Stimulated activated naive CD4-positive, alpha-beta T cell (primary cell): ENCODE measurements at places on chromosomes 4 and X.

DNA sequence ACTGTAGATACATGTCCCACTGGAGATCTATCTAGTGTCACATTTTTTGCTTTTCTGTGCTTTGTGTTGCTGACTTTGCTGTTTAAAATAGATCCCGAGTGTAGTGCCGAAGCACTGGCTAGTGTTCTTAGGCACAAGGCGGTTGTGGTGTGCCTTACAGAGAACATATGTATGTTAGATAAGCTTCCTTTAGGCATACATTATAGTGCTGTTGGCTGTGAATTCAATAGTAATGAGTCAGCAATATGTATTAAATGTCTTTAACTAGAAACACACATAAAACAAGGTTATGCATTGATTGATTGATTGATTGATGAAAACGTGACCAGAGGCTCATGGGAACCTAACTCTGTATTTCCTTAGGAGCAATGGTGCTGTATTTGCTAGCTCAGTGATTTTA, 56.2 kb downstream of the COX7B2 start:
- DNase-seq = no peak

- DNase-seq = no peak
These were observed 29.0 kb upstream of the NKRF start for GRCh38 chrX:119635179-119635578.

GRCh38 chrX:45710081-45710801, 509.6 kb upstream of the DIPK2B start:
- DNase-seq = no peak

- DNase-seq = no peak
These were observed 34.4 kb upstream of the COX18 start for GRCh38 chr4:73103799-73104503.

- DNase-seq = no peak
These were observed 2.8 kb upstream of the SEL1L3 start for GRCh38 chr4:25865586-25865985.

DNA sequence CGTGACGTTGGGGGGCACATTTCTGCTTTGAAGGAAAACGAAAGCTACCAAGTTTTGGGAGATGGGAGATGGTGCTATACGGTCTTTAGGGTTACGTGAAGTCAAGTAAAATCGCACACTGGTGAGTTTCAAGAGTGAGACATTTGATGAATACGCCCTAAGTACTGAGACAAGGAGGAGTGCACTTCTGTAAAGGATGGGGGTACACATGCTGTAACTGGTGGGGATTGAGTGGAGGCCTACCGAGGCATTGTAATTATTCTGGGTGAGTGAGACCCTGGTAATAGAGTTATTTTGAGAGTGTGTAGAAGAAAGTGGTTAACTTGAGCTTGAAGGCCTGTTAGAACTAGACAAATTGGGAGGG, 536 bp downstream of the SH3BGRL start:
- peak; percentile 7 for DNase-seq

DNA sequence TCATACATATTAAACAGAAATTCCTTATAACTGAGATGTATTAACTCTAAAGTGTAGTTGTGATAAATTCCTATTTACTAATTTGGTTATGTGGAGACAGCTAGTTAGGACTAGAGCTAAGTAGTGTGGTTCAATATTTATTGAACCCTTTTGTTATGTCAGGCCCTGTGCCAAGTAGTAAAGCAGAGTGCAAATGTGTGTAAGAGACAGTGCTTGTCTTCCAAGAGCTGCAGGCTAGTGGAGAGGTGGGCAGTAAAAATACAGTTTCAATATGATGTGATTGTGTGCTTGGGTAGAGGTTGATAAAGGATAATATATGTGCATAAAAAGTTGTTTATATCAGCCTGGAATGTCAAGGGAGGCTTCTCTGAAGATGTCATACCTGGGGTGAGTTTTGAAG, 80.0 kb downstream of the TBC1D19 start:
- DNase-seq = no peak

DNA sequence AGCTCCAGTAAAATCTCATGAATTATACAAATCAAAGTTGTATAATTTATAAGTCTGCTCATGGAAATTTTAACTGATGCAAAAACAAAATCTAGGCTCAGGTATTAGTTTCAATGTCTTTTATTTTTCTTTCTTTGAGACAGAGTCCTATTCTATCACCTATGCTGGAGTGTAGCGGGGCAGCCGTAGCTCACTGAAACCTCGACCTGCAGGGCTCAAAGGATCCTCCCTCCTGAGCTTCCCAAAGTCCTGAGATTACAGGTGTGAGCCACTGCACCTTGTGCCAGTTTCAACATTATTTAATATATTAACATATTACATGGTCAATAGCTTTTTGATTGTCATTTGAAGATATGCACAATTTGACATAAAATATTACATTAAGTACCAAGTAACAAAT, 678.7 kb downstream of the ARAP2 start:
- DNase-seq = no peak

- DNase-seq = no peak
These were observed 450.0 kb downstream of the SPRY1 start for GRCh38 chr4:123846561-123846960.

- DNase-seq = no peak
These were observed 60.7 kb downstream of the HPGD start for GRCh38 chr4:174461466-174462106.

GRCh38 chr4:84596826-84597225, 13.9 kb downstream of the CDS1 start:
- no peak for DNase-seq

GRCh38 chr4:73822812-73823504, 13.5 kb upstream of the CXCL6 start:
- DNase-seq = no peak

- no peak for DNase-seq
These were observed 219.7 kb downstream of the DCLK2 start for GRCh38 chr4:150297861-150298474.

GRCh38 chr4:76748649-76749048, 149.3 kb downstream of the SOWAHB start:
- DNase-seq = no peak

DNA sequence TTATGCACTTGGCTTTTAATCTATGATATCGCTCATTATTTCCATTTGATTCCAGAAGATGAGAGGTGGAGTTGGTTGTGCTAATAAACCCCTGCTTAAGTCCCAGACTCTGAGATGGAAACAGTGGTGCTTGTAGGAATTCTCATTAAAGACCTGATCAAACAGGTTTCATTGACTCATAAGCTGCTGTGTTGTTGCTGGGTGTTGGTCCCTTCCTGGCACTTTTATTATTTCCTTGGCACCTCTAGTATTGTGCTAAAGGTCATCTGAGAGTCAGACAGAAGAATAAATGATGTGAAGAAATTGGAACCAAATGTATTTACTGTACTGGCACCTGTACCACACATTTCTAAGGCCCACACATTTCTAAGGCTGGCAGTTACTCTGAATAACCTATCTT, 544.7 kb upstream of the NR3C2 start:
- DNase-seq = no peak

- DNase-seq = no peak
These were observed 1.6 kb downstream of the SCD5 start for GRCh38 chr4:82797040-82797404.

GRCh38 chr4:110480746-110481271, 4.9 kb downstream of the ENPEP start:
- no peak for DNase-seq

GRCh38 chr4:73985528-73985852, 2.5 kb downstream of the PPBP start:
- no peak for DNase-seq

DNA sequence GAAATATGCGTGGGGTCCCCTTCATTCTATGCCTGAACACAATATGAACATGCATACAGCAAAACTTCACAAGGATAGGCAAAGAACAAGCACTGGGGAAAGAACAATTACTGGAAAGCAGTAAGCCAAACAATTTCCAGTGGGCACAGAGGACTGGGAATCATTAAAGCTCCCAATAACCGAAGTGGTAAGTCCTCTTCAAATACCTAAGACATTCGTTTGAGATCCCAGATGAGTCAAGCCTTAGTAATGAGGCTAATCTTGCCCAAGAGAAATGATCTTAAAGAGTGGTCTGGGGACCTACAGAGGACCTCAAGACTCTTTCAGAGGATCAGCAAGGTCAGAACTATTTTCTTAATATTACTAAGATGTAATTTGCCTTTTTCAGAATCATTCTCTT, 28.6 kb downstream of the ANAPC10 start:
- DNase-seq = no peak

DNA sequence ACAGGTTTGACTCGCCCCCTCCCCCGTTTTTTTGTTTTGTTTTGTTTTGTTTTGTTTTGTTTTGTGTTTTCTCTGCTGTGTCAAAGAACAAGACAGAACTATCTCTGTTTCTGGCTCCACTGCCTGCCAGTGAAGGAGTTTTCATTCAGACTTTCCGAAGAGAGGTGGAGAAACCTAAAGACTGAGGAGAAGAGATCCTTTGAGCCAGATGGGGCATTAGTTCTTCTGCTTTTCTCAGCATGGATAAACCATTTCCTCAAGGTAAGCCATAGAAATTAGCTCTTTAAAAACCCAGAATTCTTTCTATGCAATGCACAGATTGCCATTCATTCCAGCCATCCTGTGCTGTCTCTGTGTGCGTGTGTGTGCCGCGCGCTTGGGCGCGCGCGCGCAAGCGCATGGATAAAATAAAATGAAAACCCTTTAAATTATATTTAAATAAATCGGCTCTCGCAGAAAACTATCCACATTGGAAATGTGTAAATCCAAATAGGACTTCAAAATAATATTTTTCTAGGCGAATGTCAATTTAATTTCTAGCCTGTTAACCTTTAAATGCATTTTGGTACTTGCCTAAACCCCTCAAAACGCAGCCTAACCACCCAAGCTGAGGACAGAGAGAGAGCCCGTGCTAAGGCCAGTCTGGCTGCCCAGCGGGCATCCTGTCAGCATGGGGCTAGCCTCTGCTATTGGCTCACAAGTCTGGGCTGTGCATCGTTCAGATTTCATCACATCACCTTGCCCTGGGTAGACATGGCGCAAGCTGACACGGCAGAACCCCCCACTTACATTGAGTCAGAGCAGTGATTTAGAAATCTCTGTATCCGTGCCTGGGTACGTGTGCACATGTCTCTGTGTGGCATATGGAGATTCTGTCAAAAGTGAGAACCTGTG, 113.0 kb upstream of the VAMP7 start:
- DNase-seq = no peak

- no peak for DNase-seq
These were observed 56.2 kb downstream of the TRIML1 start for GRCh38 chr4:188195389-188195985.

GRCh38 chrX:35670889-35671288, 127.3 kb upstream of the MAGEB16 start:
- DNase-seq = no peak

- DNase-seq = no peak
These were observed 47.0 kb downstream of the ASMT start for GRCh38 chrX:1661922-1662221.
